ENCODE measurements at places on chromosomes 2 and 18.

- no peak for DNase-seq
Measured at GRCh38 chr2:168182550-168183249, 64.7 kb downstream of the STK39 start.

GRCh38 chr2:140442319-140442718, 1662.1 kb upstream of the NXPH2 start:
- no peak for DNase-seq

GRCh38 chr2:48228345-48228684, 301.6 kb upstream of the STON1 start:
- no peak for DNase-seq

DNA sequence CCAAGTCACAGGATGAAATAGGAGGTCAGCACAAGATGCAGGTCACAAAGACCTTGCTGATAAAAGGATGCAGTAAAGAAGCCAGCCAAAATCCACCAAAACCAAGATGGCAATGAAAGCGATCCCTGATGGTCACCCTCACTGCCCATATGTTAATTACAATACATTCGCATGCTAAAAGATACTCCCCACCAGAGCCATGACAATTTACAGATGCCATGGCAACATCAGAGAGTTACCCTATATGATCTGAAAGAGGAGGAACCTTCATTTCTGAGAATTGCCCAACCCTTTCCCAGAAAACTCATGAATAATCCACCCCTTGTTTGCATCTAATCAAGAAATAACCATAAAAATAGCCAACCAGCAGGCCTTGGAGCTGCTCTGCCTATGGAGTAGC, 709.8 kb downstream of the METTL4 start:
- no peak for DNase-seq

DNA sequence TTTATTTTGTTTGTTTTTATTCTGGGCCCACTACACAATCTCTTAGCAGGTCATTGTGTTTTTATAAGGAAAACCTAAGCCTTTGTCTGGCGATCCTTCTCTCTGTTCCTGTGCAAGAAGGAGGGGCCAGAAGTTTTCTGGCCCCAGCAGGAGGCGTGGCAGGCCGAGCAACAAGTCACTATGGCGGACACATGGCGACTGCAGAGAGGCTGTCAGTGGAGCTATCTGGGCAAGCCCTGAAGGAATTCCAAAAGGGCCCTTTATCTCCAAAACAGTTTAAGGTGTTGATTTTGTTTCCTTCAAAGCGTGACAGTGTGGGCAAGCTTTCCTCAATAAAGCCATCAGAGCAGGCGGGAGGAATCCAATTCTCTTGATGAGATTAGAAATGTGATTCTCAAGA, 118.8 kb upstream of the CTAGE1 start:
- no peak for DNase-seq

DNA sequence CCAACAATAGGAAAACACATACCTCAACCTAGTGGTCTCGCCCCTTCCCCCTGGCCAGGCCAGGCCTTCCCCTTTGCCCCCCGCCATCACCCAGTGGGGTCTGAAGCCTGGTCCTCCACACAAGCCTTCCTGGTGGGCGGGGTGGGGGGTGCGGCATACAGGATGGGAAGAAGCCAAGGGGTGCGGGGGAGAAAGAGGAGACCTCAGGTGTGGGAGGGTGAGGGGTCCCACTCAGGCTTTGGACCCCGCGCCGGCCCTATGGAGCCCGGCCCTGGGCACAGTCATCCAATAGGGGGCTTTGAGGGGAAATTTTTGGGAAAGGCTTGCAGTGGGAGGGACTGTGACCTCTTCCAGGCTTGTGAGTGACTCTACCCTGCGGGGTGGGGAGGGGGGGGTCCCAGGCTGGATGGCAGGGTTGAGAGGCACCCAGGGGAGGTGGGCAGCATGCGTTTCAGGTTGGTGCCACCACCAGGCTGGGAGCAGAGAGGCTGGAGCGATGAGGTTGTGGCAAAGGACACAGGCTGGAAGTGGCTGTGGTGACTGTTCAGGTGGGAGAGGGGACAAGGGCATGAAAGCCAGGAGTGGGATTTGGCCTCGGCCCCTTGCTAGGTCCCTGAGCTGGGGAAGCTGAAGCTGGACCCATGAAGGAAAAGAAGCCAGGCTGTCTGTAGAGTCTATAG, 1.3 kb downstream of the SLC66A3 start:
- no peak for DNase-seq

GRCh38 chr2:216317831-216318520, 54.3 kb downstream of the MARCHF4 start:
- DNase-seq: no peak

- no peak for DNase-seq
Measured at GRCh38 chr18:39053571-39053970, 1488.0 kb upstream of the CELF4 start.

DNA sequence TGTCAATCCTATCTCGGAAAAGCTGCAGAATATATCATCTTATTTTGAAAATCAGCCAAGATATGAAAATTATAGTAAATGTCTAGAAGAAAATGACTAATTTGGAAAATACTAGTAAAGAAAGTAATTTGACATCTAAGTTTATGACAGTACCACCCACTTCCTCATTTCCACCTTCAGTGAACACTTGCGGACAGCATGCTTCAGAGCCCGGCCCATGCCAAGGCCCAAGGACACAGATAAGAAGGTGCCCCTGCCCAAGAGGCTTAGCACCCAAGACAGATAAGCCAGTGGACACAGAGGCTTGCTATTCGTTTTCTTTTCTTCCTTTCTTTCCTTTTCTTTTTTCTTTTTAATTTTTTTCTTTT, 4.8 kb upstream of the KCNG2 start:
- no peak for DNase-seq

GRCh38 chr18:62852851-62853250, 137.5 kb downstream of the PHLPP1 start:
- no peak for DNase-seq

DNA sequence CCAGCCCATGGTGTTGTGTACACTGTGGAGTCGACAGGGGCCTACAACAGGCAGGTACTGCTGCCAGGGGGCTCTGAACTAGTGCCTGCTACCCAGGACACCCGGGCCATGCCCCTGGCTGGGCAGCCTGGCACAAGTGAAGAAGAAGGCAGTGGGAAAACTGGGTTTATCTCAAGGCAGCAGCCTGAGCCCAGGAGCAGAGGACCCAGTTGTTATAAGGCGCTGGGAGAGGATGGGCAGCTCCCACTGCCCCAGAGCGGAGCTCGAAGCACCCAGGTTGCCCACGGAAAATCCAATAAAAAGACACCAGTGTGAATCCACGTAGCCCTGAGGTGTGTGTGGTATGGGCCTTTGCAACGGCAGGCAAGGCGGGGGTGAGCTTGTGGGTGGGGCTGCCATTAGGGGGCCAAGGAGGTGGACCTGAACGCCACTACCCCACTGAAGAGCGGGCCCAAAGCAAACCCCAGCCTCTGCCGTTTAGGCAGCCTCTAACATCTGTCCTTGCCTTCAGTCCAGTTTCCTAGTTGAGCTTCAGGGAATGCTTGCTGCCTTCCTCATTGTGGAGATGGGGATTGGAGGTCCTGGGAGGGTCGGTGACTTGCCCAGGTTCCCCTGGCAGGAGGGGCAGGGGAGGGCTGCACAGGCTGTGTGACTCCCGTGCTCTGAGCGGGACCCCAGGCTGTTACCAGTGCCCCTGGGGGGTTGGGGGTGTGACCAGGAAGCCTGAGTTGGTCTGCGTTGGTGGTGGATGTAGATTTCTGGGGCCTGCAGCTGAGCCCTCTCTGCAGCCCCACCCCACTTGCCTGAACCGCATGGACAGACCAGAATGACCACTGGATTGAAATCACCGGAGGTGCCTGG, 16.0 kb downstream of the ARID5A start:
- DNase-seq: no peak

GRCh38 chr2:134370655-134371445, 117.0 kb downstream of the MGAT5 start:
- no peak for DNase-seq

- no peak for DNase-seq
Measured at GRCh38 chr2:119475225-119475856, 43.7 kb downstream of the TMEM37 start.

GRCh38 chr2:64311191-64311910, 142.6 kb upstream of the LGALSL start:
- DNase-seq: no peak

GRCh38 chr2:237232166-237232565, 146.5 kb downstream of the COPS8 start:
- no peak for DNase-seq

DNA sequence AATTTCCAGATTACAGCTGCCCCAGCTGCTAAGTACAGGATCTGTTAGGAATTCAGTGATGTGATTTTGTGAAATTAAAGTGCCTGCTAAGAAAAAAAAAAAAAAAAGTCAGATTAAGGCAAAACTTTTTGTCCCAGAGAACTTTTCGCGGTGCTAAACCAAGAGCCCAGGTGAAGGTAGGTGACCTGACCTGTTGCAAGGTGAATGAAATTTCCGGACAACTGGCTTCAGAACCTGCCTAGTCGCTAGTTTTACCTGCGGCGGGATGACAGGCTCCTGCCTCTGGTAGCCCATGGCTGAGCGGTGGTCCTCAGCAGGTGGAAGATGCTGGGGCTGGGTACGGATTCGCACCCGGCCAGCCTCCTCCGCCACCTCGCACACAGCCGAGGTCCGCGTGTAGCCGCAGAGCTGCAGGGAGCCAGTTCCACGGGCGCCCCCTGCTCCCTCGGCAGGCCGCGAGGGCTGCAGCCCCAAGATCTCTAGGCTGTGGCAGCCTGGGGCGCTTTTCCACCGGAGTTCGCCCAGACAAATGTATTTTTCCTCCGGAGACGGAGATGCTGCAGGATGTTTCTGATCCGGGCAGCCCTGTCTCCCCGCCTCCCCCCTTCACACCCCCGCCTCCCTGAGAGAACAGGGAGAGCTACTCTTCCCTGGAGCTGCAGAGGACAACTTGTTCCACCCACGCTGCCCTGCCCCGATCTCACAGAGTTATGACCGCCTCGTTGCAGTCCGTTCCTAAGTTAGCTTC, at the start of gene SLC38A11:
Gene SLC38A11 (minus strand): TSS at position 572 of the 748 bp plus-strand sequence. CDS start 278 bp downstream, at position 294.
- DNase-seq: no peak

DNA sequence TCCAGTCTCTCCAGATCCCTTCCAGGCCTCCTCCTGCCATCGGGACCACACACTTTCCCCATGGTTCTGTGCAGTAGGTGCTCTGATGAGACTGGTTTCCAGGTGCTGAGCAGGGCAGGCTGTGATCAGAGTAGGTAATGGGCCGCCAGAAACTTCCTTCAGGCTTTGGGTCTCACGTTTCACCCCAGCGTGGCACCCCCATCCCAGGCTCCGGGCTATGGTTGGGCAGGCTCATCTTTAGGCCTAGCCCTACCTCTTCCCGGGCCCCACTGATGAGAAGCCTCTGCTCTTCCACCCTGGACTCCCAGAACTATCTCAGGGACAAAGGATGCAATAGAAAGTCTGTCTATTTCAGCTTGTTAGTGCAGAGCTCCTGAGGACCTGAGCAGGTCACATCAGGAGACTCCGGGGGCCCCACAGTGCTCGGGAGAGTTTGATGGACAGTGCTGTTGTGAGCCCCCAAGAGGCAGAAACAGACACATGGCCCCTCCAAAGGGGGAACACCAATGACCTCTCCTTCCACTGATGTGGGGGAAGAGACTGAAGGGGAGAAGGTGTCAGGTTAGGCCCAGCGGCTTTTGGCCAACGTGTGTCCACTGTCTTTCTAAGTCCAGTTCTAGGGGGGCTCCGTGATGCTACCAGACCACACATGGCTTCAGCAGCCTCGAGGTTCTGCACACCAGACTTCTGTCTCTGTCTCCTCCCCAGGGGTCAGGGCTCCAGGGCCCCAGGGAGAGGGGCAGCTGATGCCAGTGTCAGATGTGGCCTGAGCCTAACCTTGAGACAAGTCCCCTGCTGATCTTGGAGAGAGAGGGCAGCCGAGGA, 5.8 kb upstream of the PROM2 start:
- no peak for DNase-seq

- DNase-seq: no peak
Measured at GRCh38 chr2:51881673-51882072, 849.7 kb upstream of the NRXN1 start.

GRCh38 chr2:158047156-158047611, 54.5 kb upstream of the UPP2 start:
- no peak for DNase-seq

GRCh38 chr2:143928613-143929012, 591.3 kb downstream of the ZEB2 start:
- no peak for DNase-seq

- DNase-seq: no peak
Measured at GRCh38 chr2:240567872-240568677, at the start of gene RNPEPL1. TSS of gene RNPEPL1 (plus strand) at chr2:240568484. CDS start at chr2:240568587, 103 bp downstream.

DNA sequence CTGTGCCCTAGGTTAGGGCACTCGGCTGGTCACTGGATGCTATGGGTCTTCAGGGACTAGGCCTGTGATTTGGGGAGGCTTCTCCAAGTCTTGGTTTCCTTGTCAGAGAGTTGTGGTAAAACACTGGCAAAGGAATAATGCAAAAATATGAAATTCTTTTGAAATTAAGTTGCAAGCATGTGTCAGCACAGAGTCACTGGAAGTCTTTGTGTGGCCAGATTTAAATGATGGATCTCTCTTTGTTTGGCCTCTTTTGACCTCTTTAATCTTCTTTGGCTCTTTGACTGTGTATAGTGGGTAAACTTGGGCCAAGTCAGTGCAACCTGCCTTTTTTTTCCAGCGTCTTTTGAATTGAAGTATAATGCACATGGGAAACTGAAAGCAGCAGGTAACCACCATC, 12.1 kb downstream of the HK2 start:
- no peak for DNase-seq

GRCh38 chr2:156229724-156230362, 102.7 kb downstream of the NR4A2 start:
- no peak for DNase-seq

Measured in stimulated activated CD8-positive, alpha-beta memory T cell treated with anti-CD3 and anti-CD28 coated beads, Interleukin-12 subunit alpha, Interleukin-12 subunit beta, amount 100 ng/mL, for 1 hour (primary cell).